ENCODE measurements at places on chromosomes 7 and 10.

DNA sequence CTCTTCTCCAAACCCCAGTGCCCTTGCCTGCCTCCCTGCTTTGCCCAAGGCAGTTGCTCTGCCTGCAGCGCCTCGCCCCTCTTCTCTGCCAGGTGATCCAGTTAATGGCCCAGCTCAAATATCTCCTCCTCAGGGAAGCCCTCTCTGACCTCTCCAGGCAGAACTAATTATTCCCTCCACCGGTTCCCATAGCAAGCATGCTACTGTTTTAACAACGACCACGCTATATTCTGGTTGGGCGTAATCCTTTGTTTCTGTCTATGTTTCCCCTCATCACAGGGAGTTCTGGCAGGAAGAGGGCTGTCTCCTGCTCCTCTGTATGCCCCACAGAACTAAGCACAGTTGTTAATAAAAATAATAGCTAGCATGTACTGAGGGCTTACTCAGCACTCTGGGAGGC, 36.8 kb upstream of the R3HCC1L start:
- DNase-seq = no peak

DNA sequence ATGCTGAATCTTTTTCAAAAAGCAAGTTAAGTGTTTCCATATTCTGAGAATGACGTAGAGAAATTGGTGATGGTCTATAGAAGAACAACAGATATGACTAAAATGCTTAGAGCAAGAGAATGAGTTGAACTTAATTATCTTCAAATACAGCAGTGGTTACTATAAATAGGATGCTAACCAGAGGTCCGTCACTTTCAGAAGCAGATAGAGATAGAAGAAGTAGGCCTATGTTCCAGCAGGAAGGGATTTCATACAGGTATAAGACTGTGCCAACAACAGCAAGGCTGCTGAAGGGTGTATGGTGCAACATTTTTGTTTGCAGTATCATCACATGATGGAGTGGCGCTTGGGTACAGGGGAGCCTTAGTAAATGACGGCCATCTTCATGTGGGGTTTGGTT, 68.6 kb downstream of the HBP1 start:
- DNase-seq = no peak

- DNase-seq = no peak
Observed at GRCh38 chr10:44071479-44071878, 313.4 kb downstream of the CXCL12 start.

- no peak for DNase-seq
Observed at GRCh38 chr7:51732951-51733350, 416.3 kb upstream of the COBL start.

GRCh38 chr7:44177570-44178131, 11.6 kb downstream of the GCK start:
- no peak for DNase-seq

DNA sequence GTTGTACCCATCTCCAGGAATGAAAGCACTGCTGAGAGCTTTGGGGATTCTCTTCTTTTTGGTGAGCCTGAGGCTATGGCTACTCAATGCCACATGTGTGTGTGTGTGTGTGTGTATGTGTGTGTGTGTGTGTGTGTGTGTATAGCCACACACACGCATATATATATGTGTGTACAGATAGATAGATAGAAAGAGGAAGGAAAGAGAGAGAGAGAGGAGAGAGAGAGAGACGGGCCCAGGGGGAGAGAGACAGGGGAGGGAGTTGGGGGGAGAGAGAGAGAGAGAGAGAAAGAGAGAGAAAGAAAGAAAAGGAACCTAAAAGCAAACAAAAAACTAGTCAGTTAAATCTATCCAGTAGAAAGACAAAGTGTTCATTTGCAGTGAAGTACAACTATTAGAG, 8.3 kb downstream of the SLC13A4 start:
- DNase-seq = no peak

DNA sequence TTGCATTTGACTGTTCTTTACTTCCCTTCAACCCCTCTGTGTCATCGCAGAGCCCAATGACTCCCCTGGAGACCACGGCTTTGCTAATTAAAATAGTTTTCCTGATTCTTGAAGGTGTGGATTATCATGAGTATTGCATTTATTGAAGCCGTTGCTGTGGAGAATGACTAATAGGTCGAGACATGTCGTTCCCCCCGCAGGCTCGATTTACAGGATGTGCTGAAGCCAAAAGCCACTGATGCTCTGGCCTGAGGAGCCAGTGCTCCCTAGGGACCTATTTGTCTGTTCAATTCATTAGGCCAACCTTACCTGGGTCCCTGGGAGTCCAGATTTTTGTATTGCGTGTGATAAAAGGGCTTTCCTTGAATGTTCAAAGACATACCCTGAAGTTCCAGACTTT, 102.3 kb downstream of the NPTX2 start:
- DNase-seq = no peak

- DNase-seq = peak; percentile 52
Observed at GRCh38 chr10:68560186-68560942, at the start of gene TET1. TET1 (plus strand) TSS chr10:68560337; CDS start chr10:68572339, 12,002 bp downstream.

- DNase-seq = no peak
Observed at GRCh38 chr7:100835903-100836811, 8.8 kb upstream of the EPHB4 start.

DNA sequence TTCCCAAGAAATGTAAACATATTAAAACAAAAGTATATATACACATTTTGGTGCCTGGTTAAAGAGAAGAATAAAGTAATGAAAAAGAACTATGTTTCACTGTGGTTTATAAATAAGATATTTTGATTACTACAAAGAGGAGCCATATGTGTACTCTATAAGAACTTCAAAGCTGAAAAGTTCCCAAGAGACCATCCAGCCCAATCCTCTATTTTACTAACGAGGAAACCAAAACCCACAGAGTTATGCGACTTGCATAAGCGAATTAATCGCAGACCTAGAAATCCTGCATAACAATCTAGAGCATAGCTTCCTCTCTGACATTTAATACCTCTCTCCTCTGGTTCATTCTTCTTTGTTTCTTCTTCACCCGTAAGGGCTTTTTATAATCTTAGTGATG, 937.1 kb downstream of the CNTNAP2 start:
- no peak for DNase-seq

DNA sequence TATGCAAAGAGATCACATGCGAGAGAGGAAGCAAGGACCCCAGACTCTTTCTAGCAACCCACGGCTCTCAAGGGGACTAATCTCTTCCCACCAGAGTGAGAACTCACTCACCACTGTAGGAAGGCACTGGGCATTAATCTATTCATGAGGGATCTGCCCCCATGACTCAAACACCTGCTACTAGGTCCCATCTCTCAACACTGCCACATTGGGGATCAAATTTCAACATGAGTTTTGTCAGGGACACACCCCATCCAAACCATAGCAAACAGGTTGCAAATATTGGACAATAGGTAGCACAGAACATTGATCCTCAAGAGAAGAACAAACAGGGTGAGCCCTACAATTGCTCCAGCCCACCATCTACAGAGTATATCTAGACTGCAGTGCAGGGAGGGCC, 740.6 kb downstream of the LRMDA start:
- no peak for DNase-seq

- no peak for DNase-seq
Observed at GRCh38 chr7:70545214-70545613, 586.7 kb upstream of the GALNT17 start.

GRCh38 chr7:142908921-142909890, 23.7 kb upstream of the TRPV6 start:
- DNase-seq = no peak

- DNase-seq = no peak
Observed at GRCh38 chr10:61669849-61670248, 7.1 kb downstream of the CABCOCO1 start.

DNA sequence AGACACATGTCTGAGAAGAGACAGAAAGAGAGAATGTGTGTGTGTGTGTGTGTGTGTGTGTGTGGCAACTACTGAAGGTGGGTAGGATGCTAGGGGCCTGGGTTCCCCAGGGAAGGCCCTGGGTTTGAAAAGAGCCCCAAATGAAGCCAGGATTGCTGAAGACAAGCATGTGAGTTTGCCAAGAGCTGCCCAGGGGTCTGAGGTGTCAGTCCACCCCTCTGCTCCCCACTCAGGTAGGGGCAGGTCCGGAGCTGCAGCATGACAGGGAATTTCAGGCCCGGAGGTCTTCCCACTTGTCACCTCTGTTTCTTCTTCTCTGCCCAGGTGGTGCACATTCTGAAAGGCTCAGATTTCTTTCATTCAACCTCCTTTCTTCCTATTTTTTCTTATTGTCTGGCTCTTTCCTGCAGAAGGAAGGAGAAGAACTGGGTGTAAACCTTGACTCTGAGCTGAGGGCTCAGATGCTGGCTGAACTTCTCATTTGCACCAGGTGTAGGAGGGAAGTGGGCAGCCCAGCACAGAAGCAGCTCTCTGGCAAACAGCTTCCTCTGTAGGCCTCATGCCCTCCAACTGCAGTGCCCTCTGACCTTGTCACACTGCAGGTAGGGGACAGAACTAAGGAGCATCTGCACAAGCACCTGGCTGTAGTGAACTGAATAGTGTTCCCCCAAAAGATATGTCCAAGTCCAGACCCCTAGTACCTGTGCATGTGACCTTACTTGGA, 79.6 kb upstream of the LRRC4 start:
- DNase-seq = no peak

- DNase-seq = no peak
Observed at GRCh38 chr10:110058212-110058611, 50.4 kb downstream of the ADD3 start.

DNA sequence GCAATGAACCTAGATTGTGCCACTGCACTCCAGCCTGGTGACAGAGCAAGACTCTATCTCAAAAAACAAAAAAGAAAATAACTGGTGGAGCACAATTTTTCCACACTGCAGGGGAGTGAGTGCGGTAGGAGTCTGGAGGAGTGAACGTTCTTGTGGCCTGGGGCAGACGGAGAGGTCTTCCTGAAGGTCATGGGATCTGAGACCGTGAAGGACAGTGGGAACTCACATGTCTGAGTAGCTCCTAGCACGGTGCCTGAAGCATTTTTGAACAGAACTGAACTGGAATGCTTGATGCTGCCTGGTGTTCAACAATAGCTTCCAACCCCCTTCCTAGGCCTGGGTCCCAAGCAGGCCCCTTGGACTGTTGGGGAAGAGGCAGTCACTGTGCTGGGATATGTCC, 84.3 kb upstream of the PODXL start:
- DNase-seq = no peak
